ENCODE measurements at places on chromosomes 3 and 15.

GRCh38 chr15:31384568-31384967, 57.9 kb downstream of the KLF13 start:
- DNase-seq = no peak

DNA sequence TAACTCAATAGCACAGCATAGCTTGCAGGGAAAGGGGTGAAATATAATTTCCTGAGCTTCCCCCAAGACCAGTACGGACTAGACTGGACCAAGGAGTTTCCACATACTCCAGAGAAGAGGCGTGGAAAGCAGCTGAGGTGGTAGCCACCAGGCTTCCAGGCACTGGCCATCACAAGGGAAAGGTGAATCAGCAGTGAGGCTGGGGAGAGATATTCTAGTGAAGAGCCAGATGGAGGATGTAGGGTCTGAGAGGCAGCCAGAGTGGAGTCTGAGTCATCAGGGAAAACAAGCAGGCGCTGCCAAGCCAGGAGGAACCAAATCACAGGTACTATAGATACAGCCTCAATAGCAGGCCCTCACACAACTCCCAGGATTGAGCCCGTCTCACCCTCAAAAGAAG, 9.6 kb upstream of the RASA2 start:
- no peak for DNase-seq

- DNase-seq = no peak
Measured at GRCh38 chr15:68081869-68082505, 27.9 kb downstream of the PIAS1 start.

GRCh38 chr3:4849136-4849535, 130.1 kb upstream of the BHLHE40 start:
- no peak for DNase-seq

DNA sequence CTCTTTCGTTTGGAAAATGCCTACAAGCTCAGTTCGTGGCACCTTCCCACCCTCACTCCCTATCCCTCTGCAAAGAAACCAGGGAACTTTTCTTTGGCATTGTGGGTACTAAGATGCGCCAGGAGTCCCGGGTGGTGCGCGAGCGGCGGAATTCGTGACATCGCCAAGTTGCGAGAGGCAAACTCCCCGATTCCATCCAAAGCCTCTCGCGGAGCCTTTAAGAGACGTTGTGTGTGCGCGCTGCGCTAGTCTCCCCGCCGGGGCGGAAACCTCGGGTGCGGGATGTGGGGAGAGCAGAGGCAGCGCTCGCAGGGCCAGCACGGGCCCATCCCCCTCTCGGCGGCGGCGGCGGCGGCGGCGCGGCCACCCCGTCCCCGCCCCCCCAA, 443 bp upstream of the NR2F2 start:
- DNase-seq = no peak

DNA sequence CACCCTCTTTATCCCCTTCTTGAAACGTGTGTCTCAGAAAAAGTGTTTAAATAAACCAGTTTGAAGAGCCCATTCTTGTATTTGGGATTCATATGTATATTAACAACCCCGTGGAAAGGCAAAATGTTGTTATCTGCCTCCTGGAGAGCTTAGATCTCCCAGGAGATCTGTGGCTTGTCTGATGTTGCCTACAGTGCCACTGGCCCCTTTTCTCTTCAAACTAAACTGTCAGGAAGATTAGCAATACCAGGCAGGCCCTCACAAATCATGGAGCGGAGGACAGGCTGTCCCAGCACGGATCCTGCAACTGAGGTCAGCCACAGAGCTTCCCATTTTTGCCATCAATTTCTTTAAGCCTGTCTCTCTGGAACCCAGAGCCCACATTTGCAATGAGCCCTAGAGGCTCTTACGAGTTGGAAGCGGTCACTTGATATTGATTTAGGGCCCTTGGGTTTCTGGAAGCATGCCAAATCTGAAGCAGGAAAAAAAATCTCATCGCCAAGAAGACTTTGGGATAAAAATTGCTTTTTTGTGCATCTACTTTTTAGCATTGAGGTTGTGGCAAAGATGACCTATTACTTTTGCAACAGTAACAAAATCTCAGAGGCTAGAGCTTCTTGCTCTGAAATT, 234.1 kb downstream of the OPA1 start:
- DNase-seq = no peak

- DNase-seq = no peak
Measured at GRCh38 chr15:53576841-53577240, 182.6 kb downstream of the WDR72 start.

DNA sequence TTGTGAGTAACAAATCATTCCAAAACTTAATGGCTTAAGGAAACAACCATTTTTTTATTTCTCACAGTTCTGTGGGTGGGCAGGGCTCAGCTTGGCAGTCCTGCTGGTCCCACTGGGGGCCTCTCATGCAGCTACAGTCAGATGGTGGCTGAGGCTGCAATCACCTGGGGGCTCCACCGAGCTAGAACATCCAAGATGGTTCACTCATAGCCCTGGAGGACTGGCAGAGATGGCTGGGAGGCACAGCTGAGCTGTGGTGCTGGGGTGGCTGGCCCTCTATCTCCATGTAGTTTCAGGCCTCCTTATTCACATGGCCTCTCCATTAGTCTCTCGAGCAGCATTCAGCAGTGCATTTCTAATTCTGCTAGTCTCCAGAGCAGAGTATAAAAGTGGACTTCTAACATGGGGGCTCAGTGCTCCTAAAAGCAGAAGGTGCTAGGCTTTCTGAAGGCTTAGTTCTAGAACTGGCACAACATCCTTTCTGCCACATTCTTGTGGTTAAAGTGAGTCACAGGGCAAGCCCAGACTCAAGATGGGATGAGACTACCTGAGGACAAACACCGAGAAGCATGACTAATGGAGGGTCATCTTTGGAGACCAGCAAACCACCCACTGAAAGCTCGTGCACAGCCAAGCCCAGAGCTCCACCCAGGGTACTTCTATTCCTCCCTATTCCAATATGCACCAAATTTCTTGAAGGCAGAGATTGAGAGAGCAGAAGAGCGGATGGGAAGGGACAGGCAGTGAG, 6.3 kb downstream of the CAV3 start:
- no peak for DNase-seq

DNA sequence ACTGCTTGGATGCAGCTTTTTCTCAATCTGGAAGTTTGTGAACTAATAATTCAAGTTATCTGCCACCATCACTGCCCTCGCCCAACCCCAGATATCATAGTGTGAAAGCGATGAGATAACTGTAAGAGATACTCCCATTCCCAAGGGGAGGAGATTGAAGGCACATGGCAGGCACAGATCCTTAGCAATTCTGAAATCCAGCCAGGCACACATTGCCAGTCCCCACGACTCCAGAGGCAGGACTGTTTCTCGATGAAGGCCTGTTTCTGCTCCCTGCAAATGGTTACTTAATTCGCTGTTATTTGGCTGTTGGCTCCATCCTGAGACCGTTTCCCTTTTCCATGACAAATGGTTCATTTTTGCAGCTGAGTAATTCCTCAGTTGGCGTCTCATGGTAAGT, 63.2 kb upstream of the NEDD4 start:
- DNase-seq = no peak

- no peak for DNase-seq
Measured at GRCh38 chr3:31027191-31027761, 132.8 kb upstream of the GADL1 start.

- no peak for DNase-seq
Measured at GRCh38 chr15:90588427-90588826, 58.7 kb downstream of the CRTC3 start.

DNA sequence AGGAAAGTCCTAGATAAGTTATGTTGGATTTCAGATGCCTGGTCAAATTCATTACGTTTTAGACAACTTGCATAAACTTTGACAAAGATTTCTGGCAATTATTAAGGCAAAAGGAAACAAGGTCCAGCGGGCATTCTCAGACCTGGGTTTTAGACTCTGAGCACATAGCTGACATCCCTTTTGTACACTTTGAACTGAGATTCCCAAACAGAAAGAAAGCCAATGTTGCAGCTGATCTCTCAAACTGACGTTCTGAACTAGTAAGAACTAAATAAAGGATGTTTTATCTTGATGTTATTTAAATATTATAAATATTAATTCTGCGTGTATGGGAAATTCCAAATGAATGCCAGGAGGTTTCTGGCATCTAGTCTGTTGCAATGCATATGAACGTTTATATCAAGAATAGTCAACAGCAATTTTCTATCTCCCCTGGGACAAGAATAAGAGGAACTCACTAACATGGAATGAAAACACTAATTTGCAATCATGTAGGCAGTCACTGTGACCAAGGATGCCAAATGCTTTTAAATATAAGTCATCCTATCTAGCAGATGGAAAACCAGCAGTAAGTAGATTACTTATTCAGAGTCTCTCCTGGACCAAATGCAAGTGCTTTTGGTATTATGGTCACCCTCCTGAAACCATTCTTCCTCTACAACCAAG, 202.1 kb downstream of the GREM1 start:
- no peak for DNase-seq

- DNase-seq = no peak
Measured at GRCh38 chr3:158711886-158712285, 20.4 kb downstream of the RARRES1 start.

- no peak for DNase-seq
Measured at GRCh38 chr15:39115379-39116057, 465.4 kb upstream of the THBS1 start.

DNA sequence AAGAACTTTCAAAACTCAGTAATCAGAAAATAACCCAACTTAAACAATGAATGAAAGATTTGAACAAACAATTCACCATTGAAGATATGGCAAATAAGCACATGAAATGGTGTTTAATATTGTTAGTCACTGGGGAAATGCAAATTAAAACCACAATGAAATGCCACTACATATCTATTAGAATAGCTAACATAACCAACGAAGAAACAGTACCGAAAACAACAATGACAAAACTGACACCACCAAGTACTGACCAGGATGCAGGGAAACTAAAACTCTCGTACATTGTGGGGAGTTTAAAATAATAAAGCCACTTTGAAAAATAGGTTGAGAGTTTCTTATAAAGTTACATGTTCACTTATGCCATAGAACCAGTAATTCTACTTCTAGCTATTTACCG, 69.1 kb downstream of the KBTBD8 start:
- no peak for DNase-seq

DNA sequence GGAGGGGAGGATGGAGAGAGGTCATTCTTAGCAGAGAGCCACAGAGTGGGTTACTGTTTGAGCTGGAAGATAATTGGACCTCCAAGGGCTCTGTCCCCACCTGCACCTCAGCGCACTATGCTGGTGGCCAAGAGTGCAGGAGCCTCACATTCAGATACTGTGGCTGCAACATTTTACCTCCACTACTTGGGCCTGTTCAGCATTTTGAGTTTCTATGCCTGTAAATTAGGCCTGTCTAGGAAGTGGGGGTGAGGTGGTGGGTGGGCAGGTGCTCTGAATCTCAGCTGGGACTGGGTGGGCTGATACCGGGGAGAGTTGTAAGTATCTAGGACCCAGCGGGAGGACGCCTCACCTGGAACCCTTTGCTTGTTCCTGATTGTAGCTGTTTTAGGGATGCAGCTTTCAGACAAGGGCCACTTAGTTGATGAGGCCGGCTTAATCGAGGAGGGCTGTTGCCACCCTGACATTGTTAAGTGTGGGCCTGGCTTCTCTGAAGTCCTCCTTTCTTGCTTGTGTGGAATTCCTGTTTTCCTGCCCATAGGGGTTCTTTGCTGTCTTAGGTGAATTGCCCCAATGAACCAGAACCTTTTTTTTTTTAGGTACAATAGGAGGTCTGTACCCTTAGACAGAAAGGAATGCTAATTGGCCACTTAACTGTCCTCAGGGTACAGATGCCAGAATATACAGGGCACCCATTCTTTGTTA, 83.8 kb downstream of the SMAD3 start:
- DNase-seq = no peak

GRCh38 chr3:170809007-170809974, 60.7 kb downstream of the RPL22L1 start:
- no peak for DNase-seq

DNA sequence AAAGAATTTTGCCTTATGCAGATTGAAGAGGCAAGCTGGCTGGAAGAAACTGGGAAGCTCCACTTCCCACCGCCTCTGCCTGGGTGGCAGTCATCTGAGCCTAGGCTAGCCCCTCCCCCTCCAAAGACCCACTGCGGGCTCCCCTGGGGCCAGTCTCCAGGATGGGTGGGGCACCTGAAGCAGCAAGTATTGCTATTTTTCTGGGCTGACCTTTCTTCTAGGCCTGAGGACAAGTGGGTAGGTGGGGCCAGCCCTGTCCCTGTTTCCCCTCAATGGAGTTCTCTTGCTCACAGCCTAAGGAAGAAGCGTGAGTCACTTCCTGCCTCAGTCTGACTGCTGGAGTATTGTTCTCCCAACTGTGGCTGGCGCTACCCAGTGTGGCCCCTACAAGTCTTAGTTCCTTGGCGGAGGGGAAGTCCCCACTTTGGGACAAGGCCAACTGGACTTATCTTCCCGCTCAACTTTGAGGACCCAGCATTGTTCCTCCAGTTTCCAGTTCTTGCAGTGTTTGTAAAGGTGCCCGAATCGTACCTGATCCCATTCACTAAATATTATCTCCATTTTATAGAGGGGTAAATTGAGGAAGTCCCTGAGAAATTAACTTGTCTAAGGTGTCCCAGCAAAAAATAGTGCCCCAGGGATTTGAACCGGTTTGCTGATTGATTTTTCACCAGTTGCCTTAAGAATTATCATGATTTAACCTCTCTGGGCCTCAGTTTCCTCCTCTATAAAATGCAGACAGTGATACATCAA, 1.4 kb downstream of the FURIN start:
- DNase-seq = peak; percentile 71

- DNase-seq = peak; percentile 86
Measured at GRCh38 chr3:49903451-49904424, at the start of gene MST1R. Gene MST1R (minus strand): TSS chr3:49903873. CDS start chr3:49903609, 264 bp downstream.

GRCh38 chr3:25288413-25288812, 139.7 kb upstream of the RARB start:
- no peak for DNase-seq

- DNase-seq = no peak
Measured at GRCh38 chr3:144031938-144032337, 60.3 kb downstream of the DIPK2A start.

- DNase-seq = no peak
Measured at GRCh38 chr3:196883361-196883760, 15.6 kb downstream of the SENP5 start.

DNA sequence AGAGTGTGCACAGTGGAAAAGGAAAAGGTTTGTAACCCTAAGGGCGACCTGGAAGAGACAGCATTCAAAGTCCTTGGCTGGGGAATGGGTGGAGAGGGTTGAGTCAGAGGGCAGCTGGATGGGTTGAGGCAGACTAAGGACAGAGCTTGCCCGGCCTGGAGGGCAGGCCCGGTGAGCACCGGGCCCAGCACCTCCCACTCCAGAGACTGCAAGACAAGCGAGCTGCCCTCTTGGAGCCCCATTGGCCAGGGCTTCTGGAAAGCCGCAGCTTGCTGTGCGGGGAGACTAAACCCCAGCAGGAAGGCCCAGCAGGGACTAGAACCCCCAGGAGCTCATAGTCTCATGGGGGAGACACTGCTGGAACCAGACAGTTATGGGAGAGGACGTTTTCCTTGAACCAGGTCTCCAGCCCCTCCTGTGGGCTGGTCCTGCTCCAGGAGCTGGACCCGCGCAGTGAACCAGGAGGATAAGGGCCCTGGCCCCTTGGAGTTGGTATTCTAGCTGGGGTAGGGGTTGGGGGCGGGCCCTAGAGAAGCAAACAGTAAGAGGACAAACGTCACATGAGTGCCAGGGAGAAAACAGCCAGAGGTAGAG, 59.1 kb downstream of the RGMA start:
- no peak for DNase-seq

- DNase-seq = no peak
Measured at GRCh38 chr3:7275396-7275795, 414.5 kb downstream of the GRM7 start.

- no peak for DNase-seq
Measured at GRCh38 chr3:21446945-21447475, 304.0 kb downstream of the ZNF385D start.

Data from stimulated activated CD4-positive, alpha-beta T cell treated with anti-CD3 and anti-CD28 coated beads, TNF-alpha, amount 100 ng/mL, for 24 hours (primary cell).